ENCODE measurements at places on chromosomes 12 and 14.
A peak's percentile ranks its signal among the peaks of the same experiment; 100 is the strongest.

- DNase-seq: no peak
These were observed 94.3 kb upstream of the PDE3A start for GRCh38 chr12:20274008-20274407.

DNA sequence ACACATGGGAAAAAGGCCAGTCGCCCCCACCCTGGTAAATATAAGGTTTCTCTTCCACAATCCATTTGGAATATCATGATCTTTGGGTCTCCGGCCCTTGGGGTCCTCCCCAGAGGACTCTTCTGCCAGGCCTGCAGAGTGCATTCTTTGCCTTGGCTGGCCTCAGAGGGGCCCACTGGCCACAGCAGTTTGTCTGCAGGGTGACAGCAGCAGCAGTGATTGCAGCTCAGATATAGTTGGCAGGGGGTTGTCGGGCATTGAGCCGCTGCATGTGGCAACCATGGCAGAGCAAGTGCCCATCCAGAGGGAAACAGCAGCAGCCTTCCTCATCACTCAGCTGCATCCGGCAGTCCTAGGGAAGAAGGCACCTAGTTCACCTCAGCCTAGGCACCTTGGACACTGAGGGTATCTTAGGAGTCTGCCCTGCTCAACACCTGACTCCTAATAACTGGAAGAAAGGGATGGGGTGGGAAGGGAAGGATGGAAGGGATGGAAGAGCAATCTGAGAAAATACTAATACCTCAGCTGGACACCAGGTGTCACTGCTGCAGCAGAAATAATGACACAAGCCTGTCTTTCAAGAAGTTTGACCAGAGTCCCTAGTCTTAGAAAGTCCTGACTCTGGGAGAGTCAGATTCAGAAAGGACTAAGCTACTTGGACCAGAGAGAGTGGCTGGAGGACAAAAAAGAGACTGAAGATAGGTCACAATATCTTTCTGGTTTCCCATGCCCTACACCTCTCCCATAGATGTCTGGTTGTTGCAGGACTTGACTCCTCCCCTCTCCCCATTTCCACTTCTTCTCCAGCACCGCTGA lies 8.9 kb downstream of the AJUBA start:
- DNase-seq: no peak

GRCh38 chr12:8712572-8712971 lies 14.8 kb downstream of the RIMKLB start:
- no peak for DNase-seq

- no peak for DNase-seq
These were observed 10.4 kb downstream of the PCNX1 start for GRCh38 chr14:70917633-70918032.

GRCh38 chr14:91858536-91859275 lies 8.6 kb downstream of the TC2N start:
- peak; percentile 23 for DNase-seq

DNA sequence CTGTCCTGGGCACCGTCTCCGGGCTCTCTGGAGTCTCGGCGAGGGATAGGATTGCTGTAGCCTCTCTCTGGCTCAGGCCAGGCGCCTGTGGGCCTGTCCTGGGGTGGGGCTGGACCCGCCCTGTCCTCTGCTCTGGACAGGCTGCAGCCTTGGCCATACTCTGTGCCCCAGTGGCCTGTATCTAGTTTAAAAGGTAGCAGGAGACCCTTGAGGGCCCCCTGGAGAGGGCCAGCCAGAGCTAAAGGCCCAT lies 1.8 kb downstream of the KIF26A start:
- DNase-seq: no peak

GRCh38 chr14:48970943-48971342 lies 615.2 kb downstream of the RPS29 start:
- peak; percentile 44 for DNase-seq

GRCh38 chr14:29743531-29743930 lies 184.1 kb downstream of the PRKD1 start:
- no peak for DNase-seq

GRCh38 chr12:41466802-41467201 lies 278.7 kb downstream of the PDZRN4 start:
- DNase-seq: no peak

DNA sequence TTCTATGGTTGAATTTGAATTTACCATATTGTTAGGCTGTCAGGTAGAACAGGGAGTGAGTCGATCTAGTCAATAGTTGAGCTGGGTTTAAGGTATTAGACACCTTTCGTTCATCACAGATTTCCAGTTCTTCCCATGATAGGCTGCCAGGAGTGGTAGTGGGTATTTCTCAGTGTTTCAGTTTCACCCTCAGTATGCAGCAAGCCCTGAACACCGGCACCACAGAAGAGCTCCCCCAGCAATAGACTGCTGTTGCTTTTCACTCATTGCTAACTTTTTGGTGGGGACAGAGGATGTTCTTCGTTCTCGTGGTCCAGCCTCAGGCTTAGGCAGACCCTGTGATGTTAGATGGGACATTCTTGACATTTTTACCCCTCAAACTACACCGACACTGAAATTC lies 164.6 kb downstream of the PTPRO start:
- DNase-seq: no peak

DNA sequence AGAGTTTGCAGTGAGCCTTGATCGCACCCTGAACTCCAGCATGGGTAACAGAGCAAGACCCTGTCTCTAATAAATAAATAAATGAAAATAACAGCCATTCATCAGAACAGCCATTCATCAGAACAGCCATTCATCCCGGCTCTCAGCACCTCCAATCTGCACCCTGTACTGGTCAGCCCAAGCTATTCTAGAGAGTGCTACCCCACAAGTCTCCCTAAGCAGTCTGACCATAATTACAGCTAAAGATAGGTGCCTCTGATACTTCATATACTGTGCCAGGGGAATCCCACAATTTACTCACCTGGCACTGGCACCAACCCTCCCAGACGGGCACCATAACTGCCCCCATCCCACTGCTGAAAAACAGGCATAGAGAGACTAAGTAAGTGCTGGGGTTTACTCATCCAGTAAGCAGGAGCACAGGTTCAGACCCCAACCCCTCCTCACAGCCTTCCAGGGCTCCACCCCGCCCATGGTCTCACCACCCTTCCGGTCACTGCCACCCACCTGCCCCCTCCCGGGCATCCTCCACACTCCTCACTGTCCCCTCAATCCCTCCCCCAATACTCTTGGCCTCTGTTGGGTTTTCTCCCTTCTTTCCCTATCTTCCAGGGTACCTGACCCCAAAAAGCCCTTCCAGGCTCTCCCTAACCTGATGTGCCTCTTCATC lies 15.2 kb upstream of the EIF5 start:
- no peak for DNase-seq

GRCh38 chr12:120225200-120225558 lies 24.3 kb upstream of the RPLP0 start:
- no peak for DNase-seq

DNA sequence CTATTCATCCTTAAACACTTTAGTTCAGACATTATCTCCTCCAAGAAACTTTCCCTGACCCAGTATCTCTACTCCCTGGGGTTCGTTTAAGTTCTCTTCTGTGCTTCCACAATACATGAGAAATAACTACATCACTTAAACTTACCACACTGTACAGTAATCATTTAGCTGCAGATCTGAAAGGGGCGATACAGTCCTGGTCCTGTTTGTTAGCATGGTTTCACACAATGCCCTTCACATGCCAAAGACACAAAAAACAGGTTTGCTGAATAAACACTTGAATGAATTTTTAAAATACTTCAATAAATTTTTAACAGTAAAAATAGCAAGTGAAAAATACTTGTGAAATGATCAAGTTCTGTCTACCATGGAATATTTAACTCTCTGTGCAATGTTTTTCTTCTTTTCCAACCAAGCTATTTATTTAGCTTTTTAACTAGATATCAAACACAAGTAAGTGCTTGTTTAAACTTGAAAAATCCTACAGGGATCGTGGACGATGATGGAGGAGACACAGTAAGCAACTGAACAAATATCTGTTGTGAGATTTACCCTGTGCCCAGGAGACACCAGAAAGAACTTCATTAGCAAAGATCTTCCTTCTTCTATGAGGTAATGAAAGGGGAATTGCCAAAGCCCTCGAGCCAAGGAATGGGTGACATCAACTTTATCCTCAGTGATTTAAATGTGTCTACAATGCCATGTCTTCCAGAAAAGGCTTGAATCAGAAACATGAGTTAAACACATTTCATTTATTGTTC lies 255.6 kb upstream of the GRIP1 start:
- no peak for DNase-seq

DNA sequence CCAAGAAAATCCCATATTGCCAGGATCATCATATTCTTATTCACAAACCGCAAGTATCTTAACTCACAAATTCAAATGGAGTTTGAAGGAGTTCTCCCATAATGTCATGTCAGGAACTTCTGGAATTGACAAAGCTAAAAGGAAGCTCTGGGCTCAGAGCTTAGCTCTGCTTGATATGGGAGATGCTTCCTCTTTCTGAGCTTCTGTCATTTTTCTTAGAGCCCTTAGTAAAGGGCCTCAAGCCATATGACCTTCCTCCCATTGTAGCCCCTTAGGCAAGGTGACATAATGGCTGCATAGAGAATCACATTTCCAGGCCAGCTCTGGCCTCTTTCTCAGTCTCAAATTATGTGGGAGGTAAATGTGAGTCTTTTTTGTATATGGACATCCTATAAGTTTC lies 40.9 kb downstream of the SLC4A8 start:
- no peak for DNase-seq

- peak; percentile 13 for DNase-seq
These were observed 73.0 kb downstream of the DNAI7 start for GRCh38 chr12:25121916-25122315.

- no peak for DNase-seq
These were observed 53.7 kb upstream of the TMEM263 start for GRCh38 chr12:106902053-106902452.

DNA sequence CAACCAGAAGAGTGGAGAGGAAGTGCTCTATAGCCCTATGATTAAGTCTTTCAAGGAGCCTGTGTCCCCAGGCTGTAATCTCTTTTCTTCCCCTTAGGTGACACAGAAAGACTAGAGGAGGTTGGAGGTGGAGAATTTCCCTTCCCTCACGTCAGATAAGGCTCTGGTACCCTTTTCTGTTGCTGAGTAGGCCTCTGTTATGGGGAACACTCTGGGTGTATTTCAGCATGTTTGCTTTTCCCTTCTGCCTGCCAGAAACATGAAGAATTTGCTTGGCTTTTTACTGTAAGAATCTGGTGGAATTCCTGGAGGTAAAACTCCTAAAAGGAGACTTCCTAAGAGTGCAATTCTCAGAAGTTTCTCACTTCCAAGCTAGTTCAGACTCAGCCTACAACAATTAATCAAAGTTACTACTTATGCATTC lies 58.3 kb downstream of the SIX1 start:
- no peak for DNase-seq

GRCh38 chr12:26556916-26557315 lies 276.1 kb downstream of the ITPR2 start:
- no peak for DNase-seq

DNA sequence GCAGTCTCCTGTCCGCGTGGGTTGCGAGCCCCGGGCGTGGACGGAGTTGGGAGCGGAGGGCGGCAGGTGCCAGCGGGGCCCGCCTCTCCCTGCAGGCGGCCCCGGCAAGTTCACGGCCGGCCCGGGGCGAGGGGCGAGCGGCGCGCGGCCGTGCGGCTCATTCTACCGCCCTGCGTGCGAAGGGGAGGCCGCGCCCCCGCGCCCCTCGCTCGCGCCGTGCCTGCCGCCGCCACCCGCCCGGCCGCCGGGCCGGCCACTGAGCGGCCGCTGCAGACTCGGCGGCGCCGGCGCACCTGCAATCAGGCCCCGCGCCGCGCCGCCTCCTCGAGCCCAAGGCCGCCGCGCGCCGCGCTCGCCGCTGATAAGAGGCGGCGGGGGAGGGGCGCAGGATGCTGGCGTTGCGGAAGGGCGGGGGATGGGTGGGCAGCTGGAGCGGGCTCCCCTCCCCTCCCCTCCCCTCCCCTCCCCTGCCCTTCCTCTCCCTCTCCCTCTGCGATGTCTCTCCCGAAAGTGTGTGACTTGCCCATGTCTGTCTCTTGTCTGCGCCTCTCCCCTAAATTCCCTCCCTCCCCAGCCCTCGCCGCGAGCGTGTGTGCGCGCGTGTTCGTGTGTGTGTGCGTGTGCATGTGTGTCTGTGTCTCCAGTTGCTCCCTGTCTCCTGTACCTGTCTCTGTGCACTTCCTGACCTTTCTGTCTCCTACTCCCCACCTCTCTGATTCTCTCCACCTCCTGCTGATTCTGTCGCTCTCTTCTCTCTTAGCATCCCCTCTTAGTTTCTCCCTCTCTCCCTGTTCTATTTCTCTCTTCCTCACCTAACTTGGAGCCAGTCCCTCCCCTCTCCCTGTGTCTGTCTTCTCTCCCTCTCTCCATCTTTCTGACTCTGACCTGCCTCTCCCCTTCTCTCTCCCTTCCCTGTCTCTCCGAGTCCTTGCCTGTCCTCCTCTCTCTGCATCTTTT lies 768.1 kb upstream of the TBX3 start:
- no peak for DNase-seq

DNA sequence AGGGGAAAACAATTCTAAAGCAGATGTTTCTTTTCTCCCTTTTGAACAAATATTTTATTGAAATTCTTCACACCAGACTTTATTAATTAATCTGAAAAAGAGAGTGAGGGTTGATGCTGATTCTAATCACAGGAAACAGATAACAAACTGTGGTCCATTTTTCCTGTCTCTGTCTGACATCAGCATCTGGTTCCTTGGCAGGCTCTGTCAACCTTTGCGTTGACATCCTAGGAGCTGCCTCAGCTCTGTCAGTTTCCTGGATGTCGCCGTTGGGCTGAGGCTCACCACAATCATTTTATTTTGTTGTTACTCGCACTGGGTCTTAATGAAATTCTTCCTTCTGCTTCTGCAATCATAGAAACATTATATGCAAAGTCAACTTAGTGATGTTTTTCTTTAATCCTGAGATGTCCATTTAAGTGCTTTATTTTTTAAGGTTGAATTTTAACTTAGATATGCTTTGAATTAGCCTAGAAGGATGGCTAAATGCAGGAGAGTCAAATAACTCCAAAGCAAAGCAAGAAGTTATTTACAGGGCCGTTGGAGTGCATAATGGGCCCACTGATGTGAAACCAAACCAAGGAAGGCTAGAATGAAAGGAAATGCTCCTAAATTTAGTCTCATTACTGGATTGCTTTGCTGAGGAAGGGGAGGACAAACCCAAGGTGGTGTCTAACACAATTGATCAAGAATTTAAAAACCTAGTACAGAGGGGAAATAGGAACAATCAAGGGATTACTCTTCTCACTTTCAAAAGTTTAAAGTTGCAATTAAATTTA lies 542.4 kb downstream of the FLRT2 start:
- DNase-seq: no peak

DNA sequence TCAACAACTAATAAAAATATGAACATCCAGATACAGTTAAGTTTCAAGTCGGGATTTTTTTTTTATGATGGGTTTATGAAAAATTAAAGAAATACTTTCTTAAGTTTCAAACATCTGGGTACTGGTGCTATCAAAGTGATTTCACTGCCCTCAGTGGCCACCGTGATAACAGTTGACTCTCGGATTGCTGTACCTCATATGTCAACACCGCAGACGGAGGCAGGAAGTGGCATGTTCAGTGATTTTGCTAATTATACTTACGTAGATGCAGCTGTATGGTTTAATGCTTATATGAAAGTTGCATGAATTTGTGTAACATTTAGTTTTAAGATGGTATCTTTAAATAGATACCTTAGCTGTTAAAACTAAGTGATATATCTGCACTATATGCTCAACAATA lies 20.8 kb upstream of the FBLN5 start:
- no peak for DNase-seq

GRCh38 chr14:49975276-49975675 lies 82.4 kb downstream of the ARF6 start:
- peak; percentile 83 for DNase-seq

- no peak for DNase-seq
These were observed 77.6 kb upstream of the TMEM260 start for GRCh38 chr14:56501909-56502530.

Measured in HS-5 (cell line).